Iris pigment epithelial cell (primary cell): ENCODE measurements at places on chromosomes 6 and 20.

- no peak for DNase-seq
These were observed 13.5 kb downstream of the EBF4 start for GRCh38 chr20:2705931-2706645.

GRCh38 chr20:4135385-4136077, 120.2 kb upstream of the RNF24 start:
- peak; percentile 98 for DNase-seq

DNA sequence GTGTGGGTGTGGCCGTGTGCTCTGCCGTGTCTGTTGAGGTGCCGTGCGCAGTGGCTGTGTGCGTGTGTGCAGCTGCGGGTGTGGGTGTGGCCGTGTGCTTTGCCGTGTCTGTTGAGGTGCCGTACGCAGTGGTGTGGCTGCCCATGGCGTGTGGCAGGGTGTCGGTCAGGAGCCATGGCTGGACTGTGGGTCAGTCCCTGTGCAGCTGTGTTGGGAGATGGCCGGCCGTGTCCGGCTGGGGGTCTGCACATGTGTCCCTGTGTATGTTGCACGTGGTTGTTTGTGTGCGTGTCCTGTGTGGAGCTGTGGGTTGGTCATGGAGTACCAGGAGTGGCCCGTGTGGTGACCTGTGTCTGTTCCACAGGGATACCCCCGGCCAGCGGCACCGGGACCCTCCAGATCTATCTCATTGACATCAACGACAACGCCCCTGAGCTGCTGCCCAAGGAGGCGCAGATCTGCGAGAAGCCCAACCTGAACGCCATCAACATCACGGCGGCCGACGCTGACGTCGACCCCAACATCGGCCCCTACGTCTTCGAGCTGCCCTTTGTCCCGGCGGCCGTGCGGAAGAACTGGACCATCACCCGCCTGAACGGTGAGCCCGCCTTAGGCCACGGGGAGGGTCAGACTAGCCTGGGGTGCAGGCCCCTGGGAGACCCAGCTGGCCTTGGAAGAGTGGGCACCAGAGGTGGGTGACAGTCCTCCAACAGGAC, 137.7 kb downstream of the TAF4 start:
- DNase-seq = no peak

DNA sequence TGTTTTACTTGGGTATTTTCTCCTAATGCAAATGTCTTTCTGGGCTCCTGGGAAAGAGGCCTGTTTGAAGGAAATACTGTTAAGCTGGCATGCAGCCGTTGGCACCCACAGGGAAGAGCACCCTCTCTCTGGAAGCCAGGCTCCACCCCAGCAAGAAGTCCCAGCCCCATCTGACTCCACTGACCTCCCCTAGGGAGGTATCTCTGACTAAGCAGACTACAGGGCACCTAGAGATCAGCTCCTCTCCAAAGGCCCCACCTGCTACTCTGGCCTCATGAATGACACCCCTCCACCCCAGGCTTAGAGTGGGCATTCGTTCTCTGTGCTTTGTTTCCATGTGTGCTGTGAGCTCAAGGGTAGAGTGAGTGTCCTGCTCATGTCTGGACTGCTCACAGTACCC, 6.4 kb upstream of the MDGA1 start:
- no peak for DNase-seq

DNA sequence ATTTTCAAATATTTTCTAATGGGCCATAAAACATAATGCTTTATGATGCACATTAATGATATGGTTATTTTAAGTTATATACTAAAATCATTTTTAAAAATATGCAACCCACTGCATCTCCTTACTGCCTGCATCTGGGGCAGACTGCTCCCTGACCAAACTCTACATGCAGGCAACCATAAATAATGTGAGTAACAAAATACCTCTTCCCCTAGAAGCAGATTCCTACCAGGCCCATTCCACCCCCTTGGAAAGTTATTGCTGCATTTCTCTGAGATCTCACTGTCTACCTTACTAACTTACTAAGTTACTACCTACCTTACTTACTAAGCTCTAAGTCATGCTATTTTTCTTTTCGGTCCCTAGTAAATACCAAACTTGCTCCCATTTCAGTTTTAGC, 71.8 kb downstream of the ATG5 start:
- no peak for DNase-seq

DNA sequence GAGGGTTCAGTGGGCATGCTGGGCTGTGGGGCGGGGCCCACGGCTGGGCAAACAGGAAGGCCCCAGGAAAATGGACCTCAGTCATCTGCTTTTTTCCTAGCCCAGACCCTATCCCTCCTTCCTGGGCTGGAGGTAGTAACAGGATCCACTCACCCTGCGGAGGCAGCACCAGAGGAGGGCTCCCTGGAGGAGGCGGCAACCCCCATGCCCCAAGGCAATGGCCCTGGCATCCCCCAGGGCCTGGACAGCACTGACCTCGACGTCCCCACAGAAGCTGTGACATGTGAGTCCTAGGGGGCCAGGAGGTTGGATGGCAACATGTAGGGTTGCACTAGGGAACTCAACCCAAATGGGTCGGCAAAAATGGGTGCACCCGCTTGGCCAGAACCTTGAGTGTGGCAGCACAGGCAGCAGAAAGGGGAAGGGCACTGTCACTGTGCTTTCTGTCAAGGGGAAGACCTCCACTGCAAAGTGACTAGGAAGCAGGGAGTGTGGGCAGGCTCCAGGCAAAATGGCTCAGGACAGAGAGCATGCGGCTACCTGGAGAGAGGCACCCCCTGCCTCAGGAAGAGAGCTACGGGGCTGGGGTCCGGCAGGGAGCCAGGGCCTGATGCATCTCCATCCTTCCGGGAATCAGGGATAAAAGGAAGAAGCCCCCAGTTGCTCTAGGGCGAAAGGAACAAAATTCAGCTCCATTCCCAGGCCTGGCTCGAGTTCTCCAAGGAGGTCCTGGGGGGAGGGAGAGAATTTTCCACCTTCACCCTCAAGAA, 7.9 kb downstream of the MDFI start:
- no peak for DNase-seq

GRCh38 chr20:53579581-53580375, 13.9 kb downstream of the ZNF217 start:
- peak; percentile 77 for DNase-seq

- no peak for DNase-seq
These were observed 152.1 kb downstream of the DTNBP1 start for GRCh38 chr6:15510536-15511247.

DNA sequence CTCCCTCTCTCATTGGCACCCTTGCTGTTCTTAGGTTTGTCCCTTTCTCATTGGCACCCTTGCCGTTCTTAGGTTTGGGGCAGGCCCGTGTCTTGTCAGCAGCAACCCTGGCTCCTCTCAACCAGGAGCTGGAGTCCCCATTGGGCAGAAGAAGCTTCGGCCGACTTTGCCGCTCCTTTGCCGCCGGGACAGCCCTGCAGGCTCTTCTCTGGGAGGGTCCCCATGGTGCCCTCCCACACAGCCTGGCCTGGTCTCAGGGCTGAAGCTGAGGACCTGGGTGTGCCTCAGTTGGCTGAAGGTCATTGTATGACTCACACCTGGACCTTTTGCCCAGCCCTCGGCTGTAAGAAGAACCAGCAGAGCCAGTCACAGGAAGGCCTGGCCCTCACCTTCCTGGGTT, 59.6 kb downstream of the PPP1R14C start:
- no peak for DNase-seq

DNA sequence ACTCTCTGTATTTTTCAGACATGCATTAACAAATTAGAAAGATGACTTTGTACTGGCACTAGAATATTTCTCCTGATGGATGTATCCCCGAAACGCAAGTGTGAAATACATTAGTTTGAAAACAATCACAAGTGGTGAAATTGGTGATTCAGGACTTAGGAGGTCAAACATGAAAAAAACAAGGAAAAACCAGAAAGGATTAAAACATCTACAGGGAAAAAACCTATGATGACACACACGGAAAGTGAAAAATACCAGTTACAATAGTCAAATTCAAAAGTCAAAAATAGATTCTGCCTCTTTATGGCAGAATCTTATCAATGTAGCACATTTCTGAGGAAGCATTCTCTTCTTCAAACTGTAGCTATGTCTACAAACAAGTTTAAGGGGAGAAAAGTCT, 129.0 kb upstream of the SGK1 start:
- DNase-seq = no peak

DNA sequence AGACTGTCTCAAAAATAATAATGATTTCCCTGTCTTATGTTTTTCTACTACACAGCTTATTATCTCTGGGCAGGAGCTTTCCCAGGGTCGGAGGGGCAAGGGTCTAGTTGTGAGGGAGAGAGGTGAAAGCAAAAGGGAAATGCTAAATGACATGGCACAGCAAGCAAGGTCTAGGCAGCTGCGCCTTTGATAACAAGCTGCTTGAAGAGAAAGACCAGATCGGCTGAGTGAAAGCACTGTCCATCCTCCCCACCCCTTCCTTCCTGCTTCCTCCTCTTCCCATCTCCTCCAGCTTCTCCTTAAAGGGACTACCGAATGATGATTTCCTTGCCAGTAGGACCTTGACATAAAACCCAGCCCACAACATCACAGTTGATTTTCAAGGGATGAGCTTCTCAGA, 158.1 kb upstream of the AKAP12 start:
- DNase-seq = no peak

GRCh38 chr6:116405138-116405537, 34.4 kb downstream of the DSE start:
- DNase-seq = peak; percentile 70

GRCh38 chr20:49411221-49411925, 71.1 kb downstream of the KCNB1 start:
- DNase-seq = no peak

GRCh38 chr6:64146094-64146493, 510.5 kb downstream of the PHF3 start:
- no peak for DNase-seq
